Fibroblast of the conjunctiva (primary cell): ENCODE measurements at places on chromosomes 16 and 17.

GRCh38 chr16:66869424-66869823, 10.9 kb upstream of the PDP2 start:
- DNase-seq = no peak

DNA sequence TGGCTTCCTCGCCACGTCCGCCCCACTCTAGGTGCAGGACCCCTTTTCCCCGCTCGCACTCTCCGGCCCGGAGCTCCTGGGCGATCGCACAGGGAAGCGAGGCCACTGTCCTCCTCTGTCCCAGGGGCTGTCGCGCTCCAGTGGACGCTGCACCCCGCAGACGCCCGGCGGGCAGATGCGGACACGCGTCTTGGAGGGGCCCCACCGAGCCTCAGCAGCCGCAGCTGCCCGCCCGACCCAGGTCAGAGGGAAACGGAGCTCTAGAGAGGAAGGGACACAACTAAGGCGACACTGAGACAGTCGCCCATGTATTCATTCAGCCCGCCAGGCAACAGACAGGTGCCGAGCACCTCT, 726 bp upstream of the SLC13A5 start:
- DNase-seq = no peak

DNA sequence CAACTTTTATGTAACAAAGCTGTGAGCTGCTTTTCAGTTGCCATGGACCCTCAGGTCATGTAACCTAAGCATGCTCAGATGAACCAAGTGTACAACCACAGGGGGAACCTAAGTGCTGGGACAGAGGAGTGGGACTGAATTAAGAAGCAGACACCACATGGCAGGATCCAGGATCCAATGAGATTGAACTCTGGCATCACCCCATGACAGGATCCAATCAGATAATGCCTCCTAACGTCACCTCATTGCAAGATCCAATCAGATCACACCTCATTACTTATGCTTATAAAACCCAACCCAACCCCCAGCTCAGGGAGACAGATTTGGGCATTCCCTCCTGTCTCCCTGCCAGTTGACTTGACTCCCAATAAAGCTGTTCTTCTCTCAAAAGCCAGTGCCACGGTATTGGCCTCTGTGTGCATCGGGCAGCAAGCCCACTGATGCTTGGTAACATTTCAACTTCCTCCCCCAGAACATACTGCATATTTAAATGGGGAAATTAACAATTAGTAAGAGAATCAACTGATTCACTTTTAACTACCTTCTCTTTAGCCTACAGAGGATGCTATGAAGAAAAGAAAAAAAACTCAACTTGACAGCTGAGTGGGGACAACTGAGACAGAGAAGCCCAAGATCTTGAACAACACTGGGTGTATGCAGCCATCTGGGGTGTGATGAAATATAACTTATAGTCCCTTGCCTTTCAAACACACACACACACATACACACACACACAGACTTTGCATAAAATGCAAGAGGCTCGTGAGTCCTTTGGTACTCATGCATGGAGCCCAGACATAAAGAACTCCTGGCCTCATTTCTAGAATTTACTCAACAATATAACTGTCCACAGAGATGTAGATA, 148.4 kb downstream of the SLC39A11 start:
- no peak for DNase-seq

DNA sequence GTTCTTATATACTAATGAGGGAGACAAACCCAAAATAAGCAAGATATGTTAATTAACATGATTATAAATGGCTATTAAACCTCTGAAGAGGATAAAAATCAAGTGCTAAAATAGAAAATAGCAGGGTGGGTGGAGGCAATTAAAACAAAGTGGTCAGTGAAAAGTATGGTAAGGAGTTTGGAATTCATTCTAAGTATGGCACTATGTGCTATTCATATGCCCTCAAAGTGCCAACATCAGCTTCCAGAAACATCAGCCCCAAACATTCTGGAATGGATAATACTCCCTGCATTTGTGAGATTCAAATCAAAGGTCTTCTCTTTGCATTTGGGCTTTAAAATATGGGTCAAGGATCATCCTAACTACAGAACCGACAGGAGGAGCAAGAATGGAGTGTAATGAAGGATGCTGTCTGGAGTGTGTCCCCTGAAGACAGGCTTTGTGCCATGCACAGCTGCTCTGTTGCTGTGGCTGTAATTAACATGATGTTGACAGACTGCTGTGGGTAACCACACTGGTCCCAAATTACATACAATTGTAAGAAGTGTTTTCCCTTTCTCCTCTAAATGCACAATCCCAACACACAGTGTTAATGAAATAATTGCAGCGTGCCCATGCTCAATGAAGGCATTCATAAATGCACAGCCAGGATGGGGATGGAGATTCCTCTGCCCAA, 93.1 kb downstream of the VAT1L start:
- DNase-seq = no peak

DNA sequence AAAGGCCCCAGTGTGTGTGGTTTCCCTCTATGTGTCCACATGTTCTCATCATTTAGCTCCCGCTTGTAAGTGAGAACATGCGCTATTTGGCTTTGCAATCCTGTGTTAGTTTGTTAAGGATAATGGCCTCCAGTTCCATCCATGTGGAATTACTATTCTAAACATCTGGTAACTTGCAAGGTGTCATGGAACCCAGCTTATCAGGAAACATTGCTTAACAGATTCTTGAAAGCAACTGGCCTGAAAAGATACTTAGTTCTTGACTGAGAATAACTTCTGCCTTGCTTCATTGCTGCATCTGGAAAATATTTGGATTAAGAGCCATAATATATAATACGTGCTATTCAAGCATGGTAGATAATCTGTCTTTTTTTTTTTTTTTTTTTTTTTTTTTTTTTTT, 27.8 kb downstream of the PAFAH1B1 start:
- no peak for DNase-seq

DNA sequence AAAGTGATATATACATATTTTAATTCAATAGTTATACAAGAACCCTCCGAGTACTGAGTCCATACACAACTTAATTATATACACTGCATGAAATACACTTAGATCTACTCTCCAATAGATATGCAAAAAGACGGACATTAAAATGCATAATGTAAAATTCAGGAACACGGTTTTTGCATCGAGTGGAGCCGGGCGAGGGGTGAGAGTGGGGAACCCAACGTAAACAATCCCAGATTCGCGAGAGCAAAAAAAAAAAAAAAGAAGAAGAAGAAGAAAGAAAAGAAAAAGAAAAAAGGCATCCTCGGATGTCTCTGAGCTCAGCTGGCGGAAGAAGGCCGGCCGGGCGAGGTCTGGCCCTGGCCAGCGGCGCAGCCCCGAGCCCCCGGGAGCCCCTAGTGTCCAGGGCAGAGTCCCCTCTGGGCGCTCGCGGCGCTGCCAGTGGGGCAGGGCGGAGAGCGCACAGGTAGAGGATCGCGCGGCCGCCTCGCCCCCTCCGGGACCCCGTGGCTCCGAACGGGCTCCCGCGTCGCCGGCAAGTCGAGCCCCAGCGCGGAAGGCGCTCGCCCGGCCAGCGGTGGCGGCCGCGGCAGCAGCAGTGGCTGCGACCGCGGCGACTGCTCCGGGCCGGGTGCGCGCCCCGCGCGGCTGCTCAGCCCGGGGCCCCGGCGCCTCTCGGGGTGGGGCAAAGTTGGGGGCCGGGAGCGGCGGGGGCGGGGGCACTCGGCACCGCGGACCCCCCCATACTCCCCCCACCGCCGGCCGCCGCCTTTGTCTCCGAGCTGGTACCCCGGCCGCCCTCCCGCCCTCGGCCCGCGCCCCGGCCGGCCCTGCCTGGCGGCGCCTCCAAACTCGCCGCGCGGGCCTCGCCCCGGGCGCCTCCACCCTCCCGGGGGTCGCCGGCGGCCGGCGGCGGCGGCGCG, 9.6 kb upstream of the ZFHX3 start:
- DNase-seq = no peak

- no peak for DNase-seq
These were observed 2.9 kb upstream of the MT1M start for GRCh38 chr16:56629531-56629930.

GRCh38 chr16:89510526-89510925, 2.3 kb downstream of the SPG7 start:
- DNase-seq = no peak

DNA sequence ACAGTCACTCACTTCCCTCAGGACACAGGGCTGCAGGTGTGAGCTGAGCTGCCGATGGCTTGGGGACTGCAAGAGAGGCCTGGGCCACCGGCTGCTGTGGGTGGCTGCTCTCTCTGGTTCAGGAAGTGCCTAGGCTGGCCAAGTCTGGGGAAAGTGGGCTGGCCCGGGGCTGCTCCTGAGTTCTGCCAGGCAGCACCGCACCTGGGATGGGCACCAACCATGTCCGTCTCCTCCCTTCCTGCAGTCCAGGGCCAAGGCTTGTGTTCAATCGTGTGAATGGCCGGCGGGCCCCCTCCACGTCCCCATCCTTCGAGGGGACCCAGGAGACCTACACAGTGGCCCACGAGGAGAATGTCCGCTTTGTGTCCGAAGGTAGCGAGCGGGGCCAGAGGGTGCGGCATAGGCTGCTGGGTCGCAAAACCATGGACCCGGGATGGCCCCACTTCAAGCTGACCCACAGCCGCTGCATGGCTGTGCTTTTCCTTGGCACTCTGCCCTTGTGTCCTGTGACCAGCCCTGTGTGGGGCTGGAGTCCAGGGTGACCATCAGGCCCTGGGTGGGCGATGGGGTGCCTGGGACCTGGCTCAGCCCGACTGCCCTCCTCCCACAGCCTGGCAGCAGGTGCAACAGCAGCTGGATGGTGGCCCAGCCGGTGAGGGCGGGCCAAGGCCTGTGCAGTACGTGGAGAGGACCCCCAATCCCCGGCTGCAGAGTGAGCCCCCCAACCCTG, 1.8 kb upstream of the WDR90 start:
- DNase-seq = no peak

DNA sequence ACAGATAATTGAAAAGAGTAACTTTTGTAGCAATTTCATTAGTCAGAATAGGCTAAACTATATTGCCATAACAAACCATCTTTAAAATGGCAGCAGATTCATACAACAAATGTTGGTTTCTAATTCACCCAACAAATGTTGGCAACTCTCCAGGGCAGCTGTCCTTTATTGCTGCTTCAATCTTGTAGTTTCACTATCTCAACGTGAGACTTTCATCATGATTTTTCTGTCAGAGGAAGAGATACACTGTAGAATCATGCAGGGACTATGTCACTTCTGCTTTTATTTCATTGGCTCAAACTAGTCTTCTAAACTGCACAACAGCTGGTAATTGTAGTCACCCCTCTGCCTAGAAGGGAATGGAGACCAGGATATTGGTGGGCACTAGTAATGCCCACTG, 174.2 kb downstream of the TANC2 start:
- DNase-seq = peak; percentile 27

- no peak for DNase-seq
These were observed 1.0 kb upstream of the CKLF start for GRCh38 chr16:66551348-66551759.

DNA sequence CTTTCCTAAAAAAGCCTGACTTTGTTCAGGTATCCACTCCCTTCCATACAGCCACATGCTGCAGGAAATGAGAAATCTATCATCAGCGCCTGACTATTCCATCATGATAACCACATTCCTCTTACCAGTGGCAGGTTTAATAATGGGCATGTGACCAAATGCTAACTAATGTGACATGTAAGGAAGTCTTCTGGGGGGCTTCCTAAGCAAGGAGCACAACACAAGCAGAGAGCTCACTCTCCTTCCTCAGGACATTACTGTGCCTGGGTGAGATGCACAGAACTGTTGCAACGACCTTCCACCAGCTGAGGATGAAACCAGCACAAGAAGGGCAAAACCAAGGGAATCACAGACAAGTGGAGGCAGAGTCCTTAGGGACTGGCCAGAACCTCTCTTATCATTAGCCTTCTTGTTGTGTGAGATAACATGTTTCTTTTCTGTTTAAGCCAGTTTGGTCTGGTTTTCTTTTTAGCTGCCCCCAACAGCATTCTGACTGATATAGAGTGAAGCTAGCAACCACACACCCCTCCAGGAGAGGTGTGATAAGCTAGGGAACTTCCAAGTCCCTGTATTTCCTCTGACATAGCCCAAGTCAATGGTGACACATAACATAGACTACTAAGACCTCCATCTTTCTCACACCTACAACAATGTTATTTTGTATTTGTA, 16.9 kb downstream of the MYO1D start:
- no peak for DNase-seq

- DNase-seq = peak; percentile 3
These were observed 14.4 kb upstream of the CDIPT start for GRCh38 chr16:29877266-29877961.

DNA sequence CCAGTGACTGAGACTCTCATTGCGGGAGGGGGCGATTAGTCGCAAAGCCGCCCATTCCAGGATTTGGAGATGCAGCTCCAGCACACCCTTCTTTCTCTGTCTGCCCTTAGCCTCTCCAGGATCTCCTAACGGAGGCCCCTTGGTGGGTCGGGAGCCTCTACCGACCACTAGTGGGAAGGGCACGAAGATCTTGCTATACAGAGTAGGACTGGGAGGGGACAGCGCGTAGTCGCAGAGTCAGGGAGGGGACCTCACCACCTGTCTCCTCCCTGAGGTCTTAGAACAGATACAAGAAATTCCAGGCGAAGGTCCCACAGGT, 588 bp upstream of the SMTNL2 start:
- no peak for DNase-seq

- DNase-seq = no peak
These were observed 146.5 kb downstream of the RGS9 start for GRCh38 chr17:65283704-65284103.

DNA sequence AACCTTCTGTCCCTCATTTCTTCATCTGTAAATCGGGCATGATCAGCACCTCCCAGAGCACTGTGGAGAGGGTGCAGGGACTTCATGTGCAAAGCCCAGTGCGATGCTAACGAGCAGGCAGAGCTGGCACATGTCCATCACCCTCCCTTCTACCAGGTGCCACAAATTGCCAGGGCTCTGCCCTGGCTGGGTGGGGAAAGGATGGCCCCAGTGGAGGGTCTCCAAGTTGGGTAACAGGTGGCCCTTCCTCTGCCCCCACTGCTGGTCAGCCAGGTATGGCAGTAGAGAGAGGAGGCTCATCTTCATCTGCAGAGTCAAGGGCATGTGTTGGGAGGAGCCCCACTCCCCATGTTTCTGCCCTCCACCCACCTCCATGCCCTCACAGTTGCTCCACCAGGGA, 61.5 kb upstream of the CDH5 start:
- DNase-seq = no peak

DNA sequence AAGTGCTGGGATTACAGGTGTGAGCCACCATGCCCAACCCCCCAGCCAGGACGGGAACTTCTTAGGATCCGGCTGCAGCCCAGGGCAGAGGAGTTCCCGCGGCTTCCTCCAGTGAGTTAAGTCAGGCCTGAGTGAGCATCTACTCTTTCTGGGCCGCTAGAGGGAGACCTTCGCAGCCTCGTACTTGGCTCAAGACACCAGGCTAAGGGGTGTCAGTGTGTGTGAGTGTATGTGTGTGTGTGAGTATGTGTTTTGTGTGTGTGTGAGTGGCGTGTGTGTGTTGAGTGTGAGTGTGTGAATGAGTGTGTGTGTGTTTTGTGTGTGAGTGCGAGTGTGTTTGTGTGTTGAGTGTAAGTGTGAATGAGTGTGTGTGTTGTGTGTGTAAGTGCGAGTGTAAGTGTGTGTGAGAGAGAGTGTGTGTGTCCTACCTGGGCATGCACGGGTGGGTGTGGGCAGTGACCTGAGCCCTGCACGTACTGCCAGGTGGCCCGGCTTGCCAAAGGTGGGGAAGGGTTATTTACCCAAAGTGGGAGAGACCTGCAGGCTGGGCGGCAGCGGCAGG, 58.5 kb downstream of the TMEM235 start:
- DNase-seq = peak; percentile 91
